Stimulated activated naive CD4-positive, alpha-beta T cell treated with Interleukin-2 at 50 U/mL for 16 hours (primary cell): ENCODE measurements at places on chromosomes 4 and X.

GRCh38 chr4:122346036-122346435, 32.8 kb upstream of the ADAD1 start:
- no peak for DNase-seq

- DNase-seq = no peak
Observed at GRCh38 chr4:13665701-13666660, 38.5 kb upstream of the BOD1L1 start.

DNA sequence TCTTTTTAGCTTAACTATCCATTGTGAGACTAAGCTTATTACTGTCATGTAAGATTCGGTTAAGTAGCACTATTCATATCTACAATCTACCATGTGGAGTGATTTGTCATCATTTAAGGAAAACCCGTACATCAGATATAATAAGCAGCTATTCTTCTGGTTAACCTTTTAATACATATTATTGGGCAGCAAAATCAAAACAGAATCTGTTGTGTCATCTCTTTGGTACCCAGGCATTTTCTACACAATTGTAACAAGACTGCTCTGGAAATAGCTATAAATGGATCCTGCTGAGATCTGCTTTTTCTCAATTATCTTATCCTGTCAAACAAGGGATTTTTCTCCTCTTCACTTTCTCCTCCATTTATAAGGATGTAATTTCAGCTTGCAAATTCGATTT, 521.5 kb upstream of the MAGEB2 start:
- no peak for DNase-seq

GRCh38 chrX:51215856-51216255, 116.8 kb upstream of the NUDT10 start:
- no peak for DNase-seq

DNA sequence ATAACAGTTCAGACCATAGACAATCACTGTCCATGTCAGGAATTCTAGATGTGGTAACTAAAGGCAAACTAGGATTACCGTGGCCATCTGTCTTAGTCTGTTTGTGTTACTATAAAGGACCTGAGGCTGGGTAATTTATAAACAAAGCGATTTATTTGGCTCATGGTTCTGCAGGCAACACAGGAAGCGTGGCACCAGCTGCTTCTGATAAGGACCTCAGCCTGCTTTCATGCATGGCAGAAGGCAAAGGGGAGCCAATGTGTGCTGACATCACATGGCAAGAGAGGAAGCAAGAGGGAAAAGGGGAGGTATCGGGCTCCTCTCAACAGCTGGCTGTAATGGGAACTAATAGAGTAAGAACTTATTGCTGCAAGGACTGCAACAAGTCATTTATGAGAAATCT, 376.7 kb downstream of the GPM6A start:
- no peak for DNase-seq

- DNase-seq = no peak
Observed at GRCh38 chr4:127920521-127920920, 39.8 kb downstream of the PLK4 start.

DNA sequence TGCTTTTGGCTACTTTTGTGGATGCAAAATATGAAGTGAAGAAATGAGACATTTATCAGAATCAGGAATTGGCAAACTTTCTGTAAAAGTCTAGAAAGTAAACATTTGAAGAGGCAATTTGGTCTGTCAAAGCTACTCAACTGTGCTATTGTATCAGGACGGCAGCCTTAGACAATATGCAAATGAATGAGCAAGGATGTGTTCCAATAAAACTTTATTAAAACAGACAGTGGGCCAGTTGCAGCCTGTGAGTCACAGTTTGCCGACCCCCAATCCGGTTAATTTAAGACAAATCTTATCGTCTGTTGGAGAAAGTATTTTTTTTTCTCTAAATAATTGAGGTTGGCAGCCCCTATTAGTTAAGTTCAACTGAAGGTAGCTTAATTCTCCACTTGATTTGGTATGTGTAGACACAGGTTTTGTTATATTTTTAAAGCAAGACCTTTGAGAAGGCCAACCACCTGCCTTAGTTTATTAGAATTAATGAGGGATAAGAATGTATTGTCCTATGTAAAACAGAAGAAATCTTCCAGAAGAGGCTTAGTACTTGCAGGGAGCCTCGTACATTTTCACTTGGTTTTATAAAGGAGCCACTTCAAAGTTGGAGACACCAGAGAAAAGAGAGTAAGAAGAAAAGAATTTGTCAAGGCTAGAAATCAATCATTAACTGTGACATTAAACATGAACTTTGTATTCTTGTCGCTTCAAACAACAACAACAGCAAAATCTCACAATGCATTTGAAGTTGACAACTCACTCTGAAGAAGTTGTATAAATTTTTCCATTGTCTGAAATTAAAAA, 81.6 kb upstream of the FAT1 start:
- no peak for DNase-seq

DNA sequence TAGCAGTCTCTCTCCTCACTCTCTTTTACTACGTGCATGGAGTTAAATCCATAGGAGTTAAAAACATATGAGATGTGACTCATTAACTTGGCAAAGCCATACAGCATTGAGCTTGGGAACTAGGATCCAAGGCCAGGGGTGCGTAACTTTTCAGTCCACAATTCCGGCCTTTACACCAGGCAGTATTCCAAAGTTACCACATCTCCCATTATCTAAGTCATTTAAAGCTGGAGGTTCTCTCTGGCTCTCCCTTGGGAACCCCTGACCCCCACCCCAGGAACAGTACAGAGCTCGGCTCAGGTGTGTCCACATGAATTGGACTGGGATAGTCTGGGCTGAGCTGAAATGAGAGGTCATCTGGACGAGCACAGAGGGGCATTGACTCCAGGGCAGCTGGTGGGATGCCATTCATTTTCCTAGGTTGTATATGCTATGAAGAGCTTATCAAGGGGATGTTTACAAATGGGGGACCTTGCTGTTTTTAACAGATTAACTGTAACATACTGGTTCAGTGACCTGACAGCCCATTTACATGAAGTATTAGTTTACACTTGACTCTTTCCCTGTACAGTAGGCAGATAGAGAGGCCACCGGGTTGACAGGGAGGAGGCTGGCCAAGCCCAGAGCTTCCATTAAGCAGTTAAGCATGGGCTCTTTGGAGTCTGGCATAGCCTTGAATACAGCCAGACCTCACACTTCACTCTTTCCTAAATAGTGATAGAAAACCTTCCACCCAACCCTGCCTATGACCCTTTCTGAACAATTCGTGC, 128.8 kb downstream of the RAB28 start:
- DNase-seq = no peak

- DNase-seq = no peak
Observed at GRCh38 chrX:7088968-7089615, 58.4 kb upstream of the STS start.

- no peak for DNase-seq
Observed at GRCh38 chrX:122517786-122518185, 666.3 kb upstream of the GRIA3 start.

DNA sequence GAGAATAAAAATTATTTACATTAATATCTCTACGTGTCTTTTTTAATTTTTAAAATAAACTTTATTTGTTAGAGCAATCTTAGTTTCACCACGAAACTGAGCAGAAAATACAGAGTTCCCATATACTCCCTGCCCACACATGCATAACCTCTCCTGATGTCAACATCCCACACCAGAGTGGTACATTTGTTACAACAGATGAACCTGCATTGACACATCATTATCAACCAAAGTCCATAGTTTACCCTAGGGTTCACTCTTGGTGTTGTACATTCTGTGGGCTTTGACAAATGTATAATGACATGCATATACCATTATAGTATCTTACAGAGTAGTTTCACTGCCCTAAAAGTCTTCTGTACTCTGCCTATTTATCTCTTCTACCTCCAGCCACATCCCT, 110.6 kb upstream of the OTUD4 start:
- no peak for DNase-seq

- no peak for DNase-seq
Observed at GRCh38 chrX:102837847-102838246, 99.2 kb upstream of the RAB40AL start.

GRCh38 chr4:152601156-152601555, 65.3 kb upstream of the FBXW7 start:
- DNase-seq = no peak
